ENCODE measurements at places on chromosomes 2 and 18.

- DNase-seq: peak; percentile 85
Measured at GRCh38 chr2:11829324-11829946, 83.0 kb downstream of the LPIN1 start.

GRCh38 chr18:57806978-57807285, 3.8 kb upstream of the ATP8B1 start:
- DNase-seq: no peak

- no peak for DNase-seq
Measured at GRCh38 chr2:239304533-239305221, 96.1 kb downstream of the HDAC4 start.

GRCh38 chr18:62953663-62954062, 238.3 kb downstream of the PHLPP1 start:
- no peak for DNase-seq

DNA sequence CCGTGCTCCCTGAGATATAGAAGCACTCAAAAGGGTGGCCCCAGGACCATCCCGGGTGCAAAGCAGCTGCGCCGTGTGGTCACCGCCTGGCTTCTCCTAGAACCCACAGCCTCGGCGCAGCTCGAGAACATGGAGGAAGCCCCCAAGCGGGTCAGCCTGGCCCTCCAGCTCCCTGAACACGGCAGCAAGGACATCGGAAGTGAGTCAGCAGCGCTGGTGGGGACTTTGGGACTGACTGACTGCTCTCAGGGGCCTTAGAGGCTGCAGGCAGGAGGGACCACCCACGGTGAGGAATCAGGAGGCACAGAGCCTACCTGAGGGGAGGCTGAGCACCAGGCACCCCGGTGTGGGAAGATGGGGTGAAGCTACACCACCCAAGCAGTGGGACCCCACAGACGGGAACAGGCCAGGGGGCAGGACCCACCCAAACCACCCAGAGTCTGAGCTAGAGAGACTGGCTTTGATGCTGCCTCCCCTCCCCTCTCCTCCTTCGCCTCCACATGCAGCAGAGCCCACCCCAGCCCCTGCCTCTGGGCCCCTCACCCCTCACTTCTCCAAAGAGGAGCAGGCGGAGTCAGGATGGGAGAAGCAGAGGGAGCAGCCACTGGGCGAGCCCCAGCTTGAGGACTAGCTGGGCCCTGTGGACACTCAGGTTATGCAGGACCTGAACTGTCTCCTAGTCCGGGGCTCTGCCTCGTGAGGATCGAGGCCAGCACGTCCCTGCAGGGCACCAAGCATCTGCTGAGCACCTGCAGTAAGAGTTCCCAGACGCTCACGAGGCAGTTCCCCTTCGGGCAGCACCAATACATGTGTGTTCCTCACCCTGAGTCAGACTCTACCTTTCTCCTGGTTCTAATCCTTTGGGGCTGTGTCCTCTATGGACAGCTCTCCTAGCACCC, 28.7 kb downstream of the MTERF4 start:
- DNase-seq: no peak

GRCh38 chr2:10009811-10010781, 33.3 kb upstream of the KLF11 start:
- DNase-seq: no peak
